ENCODE measurements at places on chromosomes 5 and 9.

GRCh38 chr9:107907255-107907654 is 417.7 kb upstream of the KLF4 start:
- DNase-seq: no peak

- no peak for DNase-seq
Measured at GRCh38 chr5:98349251-98349989, 424.0 kb upstream of the RGMB start.

DNA sequence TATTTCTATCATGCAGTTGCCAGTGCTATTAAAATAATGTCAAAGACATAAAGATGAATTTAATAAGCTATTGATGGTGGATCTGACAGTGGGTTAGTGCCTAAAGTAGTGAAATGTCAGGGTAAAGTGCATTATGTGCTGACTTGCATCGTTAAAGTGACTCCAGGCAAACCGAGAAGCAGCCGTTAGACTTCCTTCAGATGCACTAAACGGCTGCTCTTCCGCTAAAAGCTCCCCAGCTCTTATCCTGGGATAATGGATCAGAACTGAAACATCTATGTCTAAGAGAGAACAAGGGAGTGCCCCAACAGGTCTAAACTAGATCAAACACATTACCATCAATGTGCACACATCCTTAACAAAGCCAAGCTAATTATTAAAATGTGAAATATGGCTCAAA is 468.2 kb downstream of the NTRK2 start:
- DNase-seq: no peak

DNA sequence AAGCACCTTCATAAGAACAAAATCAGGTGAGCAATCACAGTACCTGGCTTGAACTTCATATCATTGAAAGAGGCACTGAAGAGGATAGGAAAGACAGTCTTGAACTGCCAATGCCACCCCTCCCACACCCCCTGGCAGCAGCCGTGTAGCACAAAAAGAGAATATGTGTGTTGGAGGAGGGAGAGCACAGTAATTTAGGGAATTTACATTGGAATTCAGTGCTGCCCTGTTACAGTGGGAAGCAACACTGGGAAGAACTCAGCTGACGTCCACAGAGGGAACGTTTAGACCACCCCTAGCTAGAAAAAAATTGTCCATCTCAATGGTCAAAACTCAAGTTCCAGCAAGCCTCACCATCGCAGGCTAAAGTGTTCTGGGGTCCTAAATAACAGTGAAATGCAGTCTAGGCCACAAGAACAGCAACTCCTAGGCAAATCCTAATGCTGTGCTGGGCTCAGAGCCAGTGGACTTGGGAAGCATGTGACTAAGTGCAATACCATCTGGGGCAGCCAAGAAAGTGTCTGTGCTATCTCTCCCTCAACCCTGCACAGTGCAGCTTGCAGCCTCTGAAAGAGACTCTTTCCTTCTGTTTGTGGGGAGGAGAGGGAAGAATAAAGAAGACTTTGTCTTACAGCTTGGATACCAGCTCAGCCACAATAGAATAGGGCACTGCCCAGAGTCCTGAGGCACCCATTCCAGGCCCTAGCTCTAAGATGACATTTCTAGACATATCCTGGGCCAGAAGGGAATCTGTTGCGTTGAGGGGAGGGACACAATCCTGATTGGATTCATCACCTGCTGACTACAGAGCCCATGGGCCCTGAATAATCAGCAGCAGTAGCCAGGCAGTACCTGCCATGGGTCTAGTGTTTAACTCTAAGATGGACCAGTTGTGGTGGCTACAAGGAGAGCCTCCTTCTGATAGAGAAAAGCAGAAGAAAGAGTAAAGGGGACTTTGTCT is 62.1 kb upstream of the VLDLR start:
- DNase-seq: no peak

- no peak for DNase-seq
Measured at GRCh38 chr5:92380069-92380770, 997.1 kb upstream of the ARRDC3 start.

GRCh38 chr5:54897001-54897400 is 88.4 kb downstream of the ESM1 start:
- DNase-seq: no peak

DNA sequence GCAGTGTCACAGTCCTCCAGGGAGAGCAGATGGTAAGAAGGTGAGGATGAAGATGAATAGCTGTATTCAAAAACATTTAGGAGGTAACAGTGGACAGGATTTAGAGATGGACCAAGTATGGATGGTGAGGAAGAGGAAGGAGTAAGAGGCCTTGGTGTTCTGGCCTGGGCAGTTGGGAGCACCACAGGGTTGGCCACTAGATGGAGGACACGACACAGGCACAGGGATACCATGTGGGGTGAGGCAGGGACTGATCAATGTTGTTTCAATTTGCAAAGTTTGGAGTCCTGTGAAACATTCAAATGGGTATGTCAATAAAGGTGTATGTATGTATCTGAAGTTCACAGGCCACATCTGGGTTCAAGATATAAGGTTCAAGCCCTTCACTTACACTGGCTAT is 141.1 kb upstream of the RASEF start:
- no peak for DNase-seq

GRCh38 chr5:36644727-36645126 is 38.3 kb downstream of the SLC1A3 start:
- DNase-seq: no peak

GRCh38 chr5:142506046-142506445 is 179.8 kb downstream of the FGF1 start:
- DNase-seq: no peak

GRCh38 chr5:35921930-35922329 is 16.5 kb downstream of the CAPSL start:
- no peak for DNase-seq

DNA sequence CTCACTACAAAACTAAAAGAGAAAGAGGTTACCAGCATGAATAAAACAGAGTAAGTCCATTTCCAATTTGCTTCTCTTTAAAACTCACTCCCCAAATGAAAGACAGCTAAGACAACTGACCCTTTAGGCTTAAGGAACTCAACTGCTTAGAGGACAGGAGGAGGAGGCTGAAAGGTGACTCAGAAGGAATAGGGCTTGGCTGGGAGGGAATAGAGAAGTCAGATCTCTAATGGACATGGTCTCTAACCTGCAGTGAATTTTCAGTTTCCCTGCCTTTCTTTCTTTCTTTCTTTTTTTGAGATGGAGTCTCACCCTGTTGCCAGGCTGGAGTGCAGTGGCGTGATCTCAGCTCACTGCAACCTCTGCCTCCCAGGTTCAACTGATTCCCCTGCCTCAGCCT is 261.8 kb upstream of the CLINT1 start:
- no peak for DNase-seq

GRCh38 chr5:71586052-71586940 is 844 bp upstream of the MCCC2 start:
- peak; percentile 60 for DNase-seq

GRCh38 chr9:14173713-14174112 is 140.2 kb downstream of the NFIB start:
- no peak for DNase-seq

DNA sequence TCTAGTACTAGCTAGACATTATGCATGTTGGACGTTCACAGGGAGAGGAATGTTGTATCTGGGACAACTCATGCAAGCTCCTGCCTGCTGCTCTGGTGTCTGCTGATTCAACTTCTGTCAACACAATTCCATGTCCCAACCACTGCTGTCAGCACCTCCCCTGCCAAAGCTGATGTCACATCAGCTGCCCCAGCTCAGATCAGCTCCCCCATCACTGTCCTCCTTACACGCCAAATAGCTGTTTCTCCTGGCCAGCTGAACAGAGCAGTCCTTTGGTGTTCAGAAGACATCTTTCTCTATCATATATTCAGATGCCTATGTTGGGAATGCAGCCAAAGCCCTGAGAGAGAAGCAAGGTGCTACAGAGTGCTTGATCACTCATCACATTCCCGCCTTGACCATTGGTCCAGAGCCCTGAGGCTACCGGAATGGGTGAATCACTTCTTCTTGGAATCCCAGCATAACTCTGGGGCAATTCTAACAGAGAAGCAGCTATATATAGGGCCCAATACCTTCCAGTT is 223.3 kb downstream of the SEC61B start:
- no peak for DNase-seq

DNA sequence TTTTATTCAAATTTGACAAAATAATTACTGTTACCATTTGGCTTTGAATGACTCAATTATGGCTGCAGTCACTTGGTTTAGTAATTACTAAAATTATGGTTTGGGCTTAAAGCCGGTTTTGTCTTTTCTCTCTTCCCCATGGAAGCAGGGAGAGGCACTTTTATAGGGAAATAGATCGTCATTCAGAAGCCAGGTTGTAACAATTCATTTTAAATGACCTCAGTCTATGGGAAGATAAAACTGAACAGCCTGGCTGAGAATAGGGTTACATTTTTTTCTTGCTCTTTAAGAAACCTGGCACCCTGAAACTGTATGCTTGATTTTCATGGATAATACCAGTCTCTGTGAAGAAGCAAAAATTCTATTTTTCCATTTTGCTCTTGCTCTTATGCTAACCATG is 169.8 kb downstream of the SMC2 start:
- DNase-seq: no peak

GRCh38 chr5:1113332-1113690 is 1.4 kb upstream of the SLC12A7 start:
- DNase-seq: no peak

GRCh38 chr9:18705796-18706392 is 231.9 kb downstream of the ADAMTSL1 start:
- DNase-seq: no peak

GRCh38 chr9:84059936-84060335 is 79.3 kb downstream of the RMI1 start:
- DNase-seq: no peak

GRCh38 chr9:92377876-92378275 is 26.5 kb downstream of the OGN start:
- no peak for DNase-seq

DNA sequence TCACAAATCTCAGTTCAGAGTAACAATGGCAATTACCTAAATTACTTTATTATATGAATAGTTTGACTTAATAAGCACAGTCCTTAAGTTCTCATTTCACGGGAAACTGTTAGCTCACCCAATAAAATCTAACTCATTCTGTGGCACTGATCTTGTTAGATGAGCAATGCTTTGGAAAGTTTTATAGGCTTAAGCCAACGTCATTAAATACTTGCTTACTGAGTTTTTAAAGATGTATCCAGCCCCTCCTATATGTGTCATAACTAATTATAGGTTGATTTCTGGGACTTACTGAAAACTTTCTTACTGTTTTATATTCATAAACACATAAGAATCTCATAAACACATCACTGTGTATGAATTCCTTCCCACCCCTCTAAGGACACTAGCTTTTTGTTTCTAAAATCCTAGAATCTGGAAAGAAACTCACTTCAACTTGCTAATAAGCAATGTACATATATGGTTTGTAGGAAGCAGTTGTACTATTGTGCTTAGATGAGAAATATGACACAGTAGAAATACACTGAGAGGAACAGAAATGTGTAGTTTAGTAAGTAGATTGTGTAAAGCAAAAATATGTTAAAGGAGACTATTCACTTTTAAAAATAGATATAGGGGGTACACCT is 14.1 kb upstream of the MARCOL start:
- no peak for DNase-seq

DNA sequence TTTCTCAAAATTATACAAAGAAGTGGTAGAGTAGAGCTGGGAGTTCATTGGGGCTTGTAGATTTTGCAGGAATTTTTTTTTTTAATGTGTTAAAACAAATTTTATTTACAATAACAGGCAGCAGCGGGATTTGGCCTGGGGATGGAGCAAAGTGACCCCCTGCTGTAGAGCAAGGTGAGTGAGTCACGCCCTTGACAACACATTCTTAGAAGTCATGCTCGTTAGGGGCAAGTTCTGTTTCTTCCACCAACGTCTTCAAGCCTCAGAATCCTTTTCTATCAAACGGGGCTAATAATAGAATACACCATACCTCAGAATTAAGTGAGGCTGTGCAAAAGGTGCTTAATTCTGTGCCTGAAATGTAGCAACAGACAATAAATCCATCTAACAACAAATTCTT is 1.1 kb upstream of the ANKDD1B start:
- no peak for DNase-seq

DNA sequence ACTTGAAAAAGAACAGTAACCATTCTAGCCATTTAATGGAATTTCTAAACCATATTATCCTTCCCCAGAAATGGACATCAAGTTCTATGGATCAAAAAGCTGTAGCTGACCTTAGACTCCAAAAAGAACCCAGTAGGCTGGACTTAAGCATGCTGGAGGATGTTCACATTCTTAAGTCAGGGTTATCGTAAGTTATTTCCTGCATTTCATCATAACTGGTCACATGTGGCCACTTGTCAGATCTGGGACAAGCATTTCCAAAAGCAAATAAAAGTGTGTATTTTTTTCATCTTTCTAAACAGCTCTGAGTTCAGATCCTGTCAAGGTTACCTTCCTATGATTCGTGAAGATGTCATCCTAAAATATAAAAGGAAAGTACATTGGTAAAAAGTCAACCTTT is 274.5 kb upstream of the PTGER4 start:
- DNase-seq: no peak

- DNase-seq: no peak
Measured at GRCh38 chr9:131282688-131283422, 6.5 kb upstream of the FAM78A start.

DNA sequence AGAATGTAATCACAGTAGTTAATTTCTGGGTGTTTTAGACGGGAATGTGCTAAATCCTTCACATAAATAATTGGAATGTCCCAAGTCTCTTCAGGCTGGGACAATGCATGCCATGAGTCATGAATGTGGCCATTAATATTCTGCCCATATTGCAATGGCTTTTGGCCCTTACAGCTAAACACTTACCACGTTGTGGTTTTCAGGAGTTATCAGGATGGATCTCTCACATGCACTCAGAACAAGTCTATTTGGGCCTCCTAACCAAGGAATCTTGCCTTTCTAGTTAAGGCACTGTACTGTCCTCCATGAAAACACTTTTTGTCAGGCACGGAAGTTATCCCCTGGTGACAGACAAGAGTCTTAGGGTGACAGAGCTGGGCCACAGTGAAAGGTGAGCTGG is 32.7 kb downstream of the PKD2L2 start:
- no peak for DNase-seq

DNA sequence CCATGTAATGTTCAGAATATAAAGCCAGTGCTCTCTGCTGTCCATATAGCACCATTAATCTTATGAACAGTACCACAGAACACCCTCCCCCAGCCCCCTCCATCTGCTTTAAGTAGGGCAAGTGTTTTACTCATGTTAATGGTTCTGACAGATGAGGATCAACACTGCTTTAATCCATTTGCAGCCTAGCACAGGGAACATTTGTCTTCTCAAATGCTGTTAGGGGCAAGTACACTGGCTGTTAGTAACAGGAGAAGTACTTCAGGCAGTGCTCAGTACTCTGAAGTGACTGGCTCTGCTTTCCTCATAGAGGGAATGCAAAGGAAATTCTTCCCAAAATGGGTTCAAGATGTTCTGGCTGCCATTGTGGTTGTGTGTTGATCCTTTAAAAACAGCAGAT is 202.6 kb downstream of the DCP2 start:
- no peak for DNase-seq

DNA sequence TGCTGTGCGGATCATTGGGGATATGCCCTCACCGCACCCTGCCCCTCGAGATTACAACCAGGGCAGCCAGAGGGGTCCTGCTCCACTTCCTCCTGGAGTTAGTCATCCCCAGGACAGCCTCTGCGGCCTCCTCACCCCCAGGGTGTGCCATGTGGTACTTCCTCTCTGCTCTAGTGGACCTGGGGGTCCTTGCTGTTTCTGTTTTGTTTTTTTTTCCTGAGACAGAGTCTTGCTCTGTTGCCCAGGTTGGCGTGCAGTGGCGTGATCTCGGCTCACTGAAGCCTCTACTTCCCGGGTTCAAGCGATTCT is 5.2 kb upstream of the FCN1 start:
- DNase-seq: no peak

Measured in NCI-H1048 (cell line).